ENCODE measurements at places on chromosomes 2 and 18.

DNA sequence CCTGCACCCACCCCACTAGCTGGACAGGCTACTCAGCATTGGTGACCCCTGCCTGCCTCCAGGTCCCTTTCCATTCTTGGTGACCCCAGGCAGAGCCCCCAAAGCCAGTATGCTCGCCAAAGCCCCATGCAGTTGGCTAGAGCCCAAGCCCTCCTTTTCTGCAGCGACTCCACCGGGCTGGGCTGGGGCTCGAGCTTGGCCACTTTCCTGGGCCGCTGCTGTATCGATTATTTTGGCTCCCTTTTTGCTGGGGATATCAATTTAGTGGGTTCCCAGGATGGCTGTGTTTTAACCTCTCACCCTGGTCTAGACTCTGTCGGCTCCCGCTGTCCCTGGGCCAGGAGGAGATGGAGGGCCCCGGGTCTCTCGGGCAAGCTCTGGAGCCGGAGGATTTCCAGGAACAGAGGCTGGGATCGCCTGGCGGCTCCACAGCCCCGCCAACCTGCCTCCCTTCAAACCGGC lies 76.0 kb downstream of the SMAD7 start:
- no peak for DNase-seq

- DNase-seq, result peak; percentile 94
Measured at GRCh38 chr2:39996653-39997080, 217.6 kb upstream of the THUMPD2 start.

- no peak for DNase-seq
Measured at GRCh38 chr18:398935-399630, 101.4 kb downstream of the COLEC12 start.

GRCh38 chr2:10957391-10957790 lies 45.7 kb downstream of the KCNF1 start:
- no peak for DNase-seq

DNA sequence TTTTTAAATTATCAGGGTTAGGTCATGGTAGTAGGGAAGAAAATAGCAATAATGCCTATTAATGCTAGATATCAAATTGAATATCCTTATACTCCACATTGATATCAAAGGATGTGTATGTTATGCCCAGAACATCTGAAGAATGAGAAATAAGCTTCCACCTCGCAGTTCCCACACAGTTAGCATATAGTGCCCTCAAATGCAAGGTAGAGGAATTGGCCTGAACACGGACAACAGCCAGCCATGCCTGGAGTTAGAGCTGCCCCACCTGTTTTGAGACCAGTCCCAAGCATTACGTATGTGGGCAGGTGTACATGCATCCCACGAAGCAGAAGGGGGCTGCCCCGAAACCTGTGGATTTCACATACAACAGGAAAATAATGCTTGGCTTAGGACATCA lies 79.6 kb downstream of the SUMO1 start:
- DNase-seq, result peak; percentile 37

DNA sequence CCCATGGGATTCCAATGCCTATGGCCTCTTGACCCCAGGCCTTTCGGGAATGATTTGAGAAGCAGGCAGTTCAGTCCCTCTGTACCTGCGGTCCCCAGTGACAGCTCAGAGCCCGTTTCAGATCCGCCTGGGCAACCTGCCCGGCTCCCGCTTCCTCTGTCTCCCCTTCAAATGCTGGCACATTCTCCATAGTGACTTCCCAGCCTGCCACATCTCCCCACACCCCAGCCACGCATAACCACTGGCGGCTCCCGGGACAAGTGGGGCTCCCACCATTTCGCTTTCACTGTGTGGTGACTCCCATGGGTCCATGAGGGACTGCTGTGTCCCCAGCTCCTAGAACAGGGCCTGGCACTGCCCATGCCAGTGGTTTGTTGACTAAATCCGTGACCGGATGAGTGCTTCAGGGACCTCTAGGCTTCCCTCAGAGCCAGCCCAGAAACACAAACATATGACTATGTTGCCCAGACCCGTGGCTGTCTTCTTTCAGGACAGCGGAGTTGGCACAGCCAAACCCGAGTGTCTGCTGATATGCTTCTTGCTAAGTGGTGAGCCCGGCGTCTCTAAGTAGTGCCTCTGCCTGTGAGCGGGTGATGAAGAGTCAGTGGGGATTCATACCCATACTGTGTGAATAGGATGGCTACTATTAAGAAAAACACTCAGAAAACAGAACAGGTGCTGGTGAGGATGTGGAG lies 91.2 kb downstream of the GLI2 start:
- no peak for DNase-seq

- DNase-seq, result no peak
Measured at GRCh38 chr18:23203891-23204432, 68.7 kb downstream of the CABLES1 start.

- no peak for DNase-seq
Measured at GRCh38 chr18:79630281-79631095, 49.1 kb upstream of the CTDP1 start.

DNA sequence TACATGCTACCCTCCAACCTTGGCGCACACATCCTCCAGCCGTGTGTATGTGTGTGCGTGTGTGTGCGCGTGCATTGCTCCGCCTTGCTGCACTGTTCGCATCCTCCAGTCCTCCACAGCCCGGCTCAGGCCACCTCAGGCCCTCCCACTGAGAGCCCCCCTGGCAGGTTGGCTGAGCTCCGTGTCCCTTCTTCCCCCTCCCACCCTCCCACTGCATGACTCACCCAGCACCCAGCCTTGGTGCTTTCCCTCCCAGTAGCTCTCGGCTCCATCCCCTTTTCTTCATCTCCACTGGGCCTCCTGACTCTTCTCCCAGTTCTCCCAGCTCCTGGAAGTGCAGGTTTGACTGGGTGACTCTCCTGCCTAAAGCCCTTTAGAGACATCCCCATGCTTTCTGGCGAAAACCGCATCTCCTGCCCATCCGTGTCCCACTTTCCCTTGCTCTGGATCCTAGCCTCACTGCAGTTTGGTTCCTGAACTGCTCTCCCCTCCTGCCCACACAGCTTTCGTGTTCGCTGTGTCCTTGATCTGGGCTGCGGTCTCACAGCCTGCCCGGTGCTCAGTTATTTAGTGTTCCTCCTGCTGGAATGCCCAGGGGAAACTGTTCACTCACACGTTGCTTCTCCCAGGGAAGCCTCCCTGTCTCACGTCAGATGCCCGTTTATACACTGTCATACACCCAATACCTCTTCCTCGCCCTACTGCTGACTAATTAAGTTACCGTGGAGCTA lies 4.9 kb downstream of the TMEM177 start:
- DNase-seq, result peak; percentile 27

DNA sequence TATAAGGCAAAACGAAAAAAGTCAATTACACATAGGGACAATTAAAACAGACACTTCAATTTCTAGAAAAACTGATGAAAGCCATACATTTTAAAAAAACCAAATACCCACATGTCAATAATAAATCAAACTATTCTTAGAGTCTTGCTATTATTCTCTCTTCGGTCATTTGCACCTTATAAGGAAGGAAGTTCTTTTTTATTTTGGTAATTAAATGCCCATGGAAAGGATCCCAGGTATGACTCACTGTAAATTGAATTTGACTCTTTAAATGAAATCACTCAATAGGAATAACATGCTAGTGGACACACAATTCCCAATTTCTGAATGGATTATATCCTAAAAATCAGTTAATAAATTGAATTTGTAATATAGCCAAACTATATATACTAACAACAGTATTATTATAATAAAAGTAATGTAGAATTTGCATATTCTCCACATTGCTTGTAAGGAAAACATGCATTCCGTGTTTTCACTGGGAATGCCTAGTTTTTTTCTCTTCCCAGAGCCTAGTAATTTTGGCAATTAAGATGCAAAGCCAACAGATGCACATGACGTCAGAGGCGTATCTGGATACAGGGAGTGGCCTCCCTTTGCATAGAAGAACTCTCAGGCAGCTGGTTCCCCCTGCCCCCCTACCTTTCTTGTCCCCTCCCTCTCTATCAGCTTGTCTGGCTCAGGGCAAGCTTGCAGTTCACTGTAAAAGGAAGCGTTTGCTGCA lies 153.5 kb upstream of the PGAP1 start:
- peak; percentile 79 for DNase-seq

DNA sequence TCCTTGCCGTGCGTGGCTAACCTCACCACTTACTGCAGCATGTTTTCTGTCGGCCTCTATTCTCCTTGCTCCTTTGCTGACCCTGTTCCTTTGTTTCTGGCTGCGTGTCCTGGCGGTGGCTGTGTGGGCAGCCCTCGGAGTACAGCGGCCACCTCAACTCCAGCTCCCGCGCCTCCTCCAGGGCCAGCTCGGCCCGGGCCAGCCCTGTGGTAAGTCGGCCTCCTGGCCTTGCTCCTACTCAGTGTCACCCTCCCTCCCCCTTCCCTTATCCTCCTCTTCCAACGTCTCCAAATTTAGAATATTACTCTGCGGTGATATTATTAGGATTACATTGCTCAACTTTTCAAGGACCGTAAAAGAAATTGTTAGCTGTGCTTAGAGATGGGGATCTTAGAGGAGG lies 59.5 kb upstream of the RBM44 start:
- no peak for DNase-seq

GRCh38 chr2:119332953-119333352 lies 33.7 kb downstream of the C2orf76 start:
- no peak for DNase-seq

DNA sequence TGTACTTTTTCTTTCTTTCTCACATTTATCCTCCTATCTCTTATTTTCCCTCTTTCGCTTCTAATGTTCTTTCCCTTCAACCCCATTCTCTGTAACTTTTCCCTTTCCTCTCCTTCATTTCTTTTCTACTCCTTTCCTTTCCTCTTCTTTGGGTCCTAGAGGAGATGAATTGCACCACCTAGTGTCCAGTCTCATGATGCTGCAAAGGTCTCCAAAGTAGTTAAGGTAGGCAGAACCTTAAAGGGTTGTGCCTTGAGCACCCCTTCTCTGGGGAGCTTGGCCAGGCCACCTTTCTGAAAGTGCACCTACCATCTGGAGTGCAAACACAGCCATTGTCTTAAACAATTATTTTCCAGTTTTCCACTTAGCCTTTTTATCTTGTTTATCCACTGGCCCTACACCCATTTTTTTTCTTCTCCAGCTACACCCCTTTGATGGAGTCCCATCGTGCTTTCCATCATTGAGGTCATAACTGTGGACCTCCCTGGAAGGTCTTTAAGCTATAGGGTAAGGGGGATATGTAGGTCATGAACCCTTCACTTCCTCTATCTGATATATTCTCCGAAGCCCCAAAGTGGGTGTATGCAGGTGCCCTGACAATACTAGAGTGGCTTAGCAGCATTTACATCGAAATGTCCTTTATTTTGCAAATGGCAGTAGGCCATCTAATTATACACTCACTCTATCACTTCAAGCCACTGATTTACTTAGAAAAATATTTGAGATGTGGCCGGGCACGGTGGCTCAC lies 155.9 kb downstream of the ESCO1 start:
- peak; percentile 70 for DNase-seq

DNA sequence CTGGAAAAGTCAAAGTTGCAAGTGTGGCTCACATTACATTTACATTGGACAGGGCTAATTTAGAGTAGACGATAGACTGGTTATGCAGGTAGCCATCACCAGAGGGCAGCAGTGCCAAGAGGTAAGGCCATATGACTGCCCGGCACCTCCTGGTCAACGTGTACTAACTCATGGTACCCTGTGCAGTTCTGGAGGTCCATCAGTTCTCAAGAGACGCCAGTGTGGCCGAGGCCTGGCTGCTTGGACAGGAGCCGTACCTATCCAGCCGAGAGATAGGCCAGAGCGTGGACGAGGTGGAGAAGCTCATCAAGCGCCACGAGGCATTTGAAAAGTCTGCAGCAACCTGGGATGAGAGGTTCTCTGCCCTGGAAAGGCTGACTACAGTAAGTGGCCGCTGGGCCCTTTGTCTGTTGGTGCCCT lies 65.8 kb upstream of the EML6 start:
- peak; percentile 50 for DNase-seq

- DNase-seq, result no peak
Measured at GRCh38 chr18:59456657-59457056, 97.6 kb upstream of the LMAN1 start.

- no peak for DNase-seq
Measured at GRCh38 chr2:170006587-170007325, 171.2 kb upstream of the MYO3B start.

DNA sequence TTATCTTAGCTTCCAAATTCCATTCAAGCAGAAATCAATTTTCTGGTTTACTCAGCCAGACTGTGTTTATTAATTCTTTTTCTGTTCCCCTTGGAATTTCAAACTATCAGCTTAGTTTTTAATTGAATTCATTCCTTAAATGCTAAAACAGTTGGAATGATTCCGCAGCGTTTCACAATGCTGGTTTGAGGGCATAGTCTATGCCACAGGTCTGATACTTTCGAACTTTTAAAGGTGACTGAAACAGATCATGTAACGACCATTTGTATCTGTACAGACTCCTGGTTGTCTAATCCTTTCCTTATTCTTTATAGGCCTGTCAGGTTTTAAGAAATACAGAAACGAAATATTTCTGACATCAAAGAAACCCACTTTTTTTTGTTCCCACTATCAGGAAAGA lies 45.4 kb downstream of the STPG4 start:
- DNase-seq, result no peak

DNA sequence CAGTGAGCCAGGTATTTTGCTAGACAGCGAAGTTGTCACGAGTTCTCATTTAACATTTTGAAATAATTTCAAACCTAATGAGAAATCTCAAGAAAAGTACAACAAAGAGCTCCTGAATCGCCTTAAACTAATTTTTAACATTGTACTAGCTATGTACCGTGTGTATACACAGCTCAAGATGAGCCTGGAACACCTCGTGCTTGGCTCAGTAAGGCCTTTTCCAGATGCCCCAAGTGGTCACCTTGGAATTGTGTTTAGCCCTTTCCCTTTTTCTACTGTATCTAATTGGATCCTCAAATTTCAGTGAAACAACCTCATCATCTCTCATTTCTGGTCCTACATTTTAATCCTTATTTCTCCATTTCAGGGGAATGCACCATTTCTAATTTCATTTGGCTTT lies 7.2 kb downstream of the PTPN4 start:
- no peak for DNase-seq

DNA sequence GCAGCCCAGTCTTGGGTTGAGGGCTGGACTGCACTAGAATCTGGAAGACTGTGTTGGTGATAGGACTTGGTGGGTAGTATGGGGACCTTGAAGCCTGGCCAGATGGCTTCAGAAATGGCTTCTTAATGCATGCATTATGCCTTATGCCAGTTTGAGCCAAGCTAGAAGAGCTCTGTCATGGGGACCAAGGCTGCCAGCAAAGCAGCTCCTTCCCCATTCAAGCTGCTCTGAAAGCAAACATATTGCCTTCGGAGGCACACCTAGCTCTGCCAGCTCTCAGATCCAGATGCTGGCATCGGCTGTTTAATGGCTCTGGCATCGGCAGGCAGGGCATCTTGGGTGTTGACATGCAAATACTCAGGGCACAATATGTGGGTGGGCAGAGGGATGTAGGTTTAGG lies 59.0 kb upstream of the IGFBP5 start:
- DNase-seq, result no peak

GRCh38 chr2:174977364-174977763 lies 27.8 kb downstream of the CHN1 start:
- DNase-seq, result no peak

GRCh38 chr2:7736646-7737305 lies 819.6 kb downstream of the RNF144A start:
- DNase-seq, result no peak

GRCh38 chr2:237791977-237792727 lies 6.4 kb upstream of the RBM44 start:
- no peak for DNase-seq

All from astrocyte of the spinal cord (primary cell).